ENCODE measurements at places on chromosomes 3 and 15.

DNA sequence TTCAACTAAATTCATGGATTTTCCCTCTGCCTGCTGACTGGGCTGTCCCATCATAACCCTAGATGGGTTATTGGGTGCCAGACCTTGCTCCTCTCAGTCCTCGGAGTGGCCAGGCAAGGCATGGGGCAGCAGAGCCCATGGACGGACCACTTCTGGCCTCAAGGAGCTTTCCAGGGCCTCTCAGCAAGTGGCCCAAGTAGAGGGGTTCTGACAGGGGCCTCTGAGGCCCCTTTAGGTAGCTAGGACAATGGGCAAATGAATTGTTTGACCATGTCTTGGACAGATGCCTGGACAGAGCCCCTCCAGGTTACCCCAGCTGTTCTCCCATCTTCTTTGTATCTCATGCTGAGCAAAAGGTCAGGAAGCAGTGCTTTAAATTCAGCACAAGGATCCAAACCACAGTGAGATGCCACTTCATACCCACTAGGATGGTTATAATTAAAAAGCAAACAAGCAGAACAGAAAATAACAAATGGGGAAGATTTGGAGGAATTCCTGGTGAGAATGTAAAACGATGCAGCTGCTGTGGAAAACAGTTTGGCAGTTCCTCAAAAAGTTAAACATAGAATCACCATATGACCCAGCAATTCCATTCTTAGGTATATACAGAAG, 61.6 kb downstream of the SPSB4 start:
- DNase-seq = no peak

DNA sequence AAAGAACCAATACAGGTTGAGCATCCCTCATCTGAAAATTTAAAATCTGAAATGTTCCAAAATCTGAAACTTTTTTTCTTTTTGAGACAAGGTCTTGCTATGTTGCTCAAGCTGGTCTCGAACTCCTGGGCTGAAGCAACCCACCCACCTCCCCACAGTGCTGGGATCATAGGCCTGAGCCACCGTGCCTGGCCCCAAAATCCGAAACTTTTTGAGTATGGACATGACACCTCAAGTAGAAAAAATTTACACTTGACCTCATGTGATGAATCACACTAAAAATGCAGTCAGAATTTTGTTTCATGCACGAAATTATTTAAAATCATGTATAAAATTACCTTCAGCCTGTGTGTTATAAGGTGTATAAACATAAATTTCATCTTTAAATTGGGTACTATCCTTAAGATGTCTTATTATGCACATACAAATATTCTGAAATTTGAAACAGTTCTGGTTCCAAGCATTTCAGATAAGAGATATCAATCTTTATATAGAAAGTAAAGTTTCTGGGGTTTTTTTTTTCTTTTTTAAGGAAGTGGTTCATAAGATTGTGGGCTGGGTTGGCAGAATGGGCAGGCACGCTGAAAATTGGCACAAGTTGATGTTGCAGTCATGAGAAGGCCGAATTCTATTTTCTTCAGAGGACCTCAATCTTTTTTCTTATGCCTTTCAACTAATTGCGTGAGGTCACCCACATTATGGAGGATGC, 72.5 kb downstream of the SPRED1 start:
- DNase-seq = no peak

- no peak for DNase-seq
Measured at GRCh38 chr3:99768808-99769501, 48.7 kb upstream of the CMSS1 start.

GRCh38 chr3:46705751-46706552, 4.8 kb downstream of the TMIE start:
- no peak for DNase-seq

DNA sequence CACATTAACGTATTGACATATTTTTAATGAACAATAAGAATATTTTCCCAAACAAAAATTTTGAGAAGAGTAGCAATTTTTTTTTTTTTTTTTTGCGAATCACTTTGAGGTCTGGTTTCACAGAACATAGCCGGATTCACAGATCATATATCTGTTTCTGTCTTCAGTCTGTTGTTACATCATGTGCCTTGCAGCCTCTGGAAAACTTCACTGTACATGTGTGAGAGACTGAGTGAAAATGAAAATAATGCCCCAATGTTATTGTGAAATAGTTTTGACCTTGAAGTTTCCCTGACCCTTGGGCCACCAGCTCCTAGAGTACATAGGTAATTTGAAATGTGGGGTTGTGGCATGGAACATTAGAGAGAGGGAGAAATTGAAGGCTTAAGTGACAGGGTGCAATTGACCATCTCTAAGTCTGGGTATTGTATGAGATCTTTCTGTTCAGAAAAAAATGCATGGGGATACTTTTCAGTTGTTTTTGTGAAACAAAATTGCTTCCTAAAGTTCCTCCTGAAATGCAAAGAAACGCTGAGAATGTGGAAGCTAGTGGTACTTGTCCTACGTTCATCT, 14.0 kb downstream of the ITPR1 start:
- DNase-seq = no peak

DNA sequence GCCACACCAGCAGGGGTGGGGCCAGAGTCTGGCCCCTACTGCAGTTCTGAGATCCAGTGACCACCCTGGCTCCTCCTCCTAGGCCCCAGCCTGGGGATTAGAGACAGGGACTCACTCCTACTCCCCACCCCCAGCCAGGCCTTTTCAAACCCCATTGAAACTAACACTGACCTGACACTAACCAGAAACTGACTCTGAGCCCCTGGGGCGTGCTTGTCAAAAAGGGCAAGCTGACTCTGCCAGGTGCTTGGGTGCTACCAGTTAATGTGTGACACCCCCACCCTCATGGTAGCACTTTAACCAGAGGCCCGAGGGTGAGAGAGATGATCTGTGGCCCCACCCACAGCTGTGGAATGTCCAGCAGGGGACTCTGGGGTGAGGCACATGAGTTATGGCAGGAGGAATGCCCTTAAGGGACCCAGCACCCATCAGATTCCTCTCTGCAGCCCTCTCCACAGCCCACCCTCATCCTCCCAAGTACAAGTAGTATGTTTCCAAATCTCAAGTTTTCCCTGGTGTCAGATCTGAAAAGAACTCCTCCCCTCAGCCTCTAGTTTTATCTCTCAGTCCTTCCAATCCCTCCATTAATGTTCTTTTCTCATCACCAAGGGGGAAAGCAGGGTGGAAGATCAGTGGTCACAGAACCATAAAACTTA, 1.4 kb downstream of the PTH1R start:
- DNase-seq = no peak

GRCh38 chr3:43288366-43288765, 2.0 kb downstream of the SNRK start:
- DNase-seq = no peak

DNA sequence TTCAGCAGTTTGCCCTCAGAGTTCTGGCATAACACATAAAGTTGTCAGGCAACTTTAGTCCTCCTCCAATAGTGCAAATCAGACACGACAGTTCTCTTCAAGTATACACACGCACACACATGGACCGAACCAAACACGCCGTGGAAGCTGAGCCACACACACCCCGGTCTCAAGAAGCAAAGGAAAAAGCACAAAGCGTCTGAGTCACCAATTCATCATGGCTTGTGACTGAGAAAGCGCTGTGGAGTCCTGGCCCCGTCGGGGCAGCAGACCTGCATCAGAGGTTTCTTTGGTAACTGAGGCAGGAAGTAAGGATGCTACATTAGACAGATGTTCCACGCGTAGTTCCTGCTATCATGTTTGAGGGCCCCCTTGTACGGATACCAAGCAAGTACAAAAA, 85.7 kb downstream of the VGLL4 start:
- no peak for DNase-seq

DNA sequence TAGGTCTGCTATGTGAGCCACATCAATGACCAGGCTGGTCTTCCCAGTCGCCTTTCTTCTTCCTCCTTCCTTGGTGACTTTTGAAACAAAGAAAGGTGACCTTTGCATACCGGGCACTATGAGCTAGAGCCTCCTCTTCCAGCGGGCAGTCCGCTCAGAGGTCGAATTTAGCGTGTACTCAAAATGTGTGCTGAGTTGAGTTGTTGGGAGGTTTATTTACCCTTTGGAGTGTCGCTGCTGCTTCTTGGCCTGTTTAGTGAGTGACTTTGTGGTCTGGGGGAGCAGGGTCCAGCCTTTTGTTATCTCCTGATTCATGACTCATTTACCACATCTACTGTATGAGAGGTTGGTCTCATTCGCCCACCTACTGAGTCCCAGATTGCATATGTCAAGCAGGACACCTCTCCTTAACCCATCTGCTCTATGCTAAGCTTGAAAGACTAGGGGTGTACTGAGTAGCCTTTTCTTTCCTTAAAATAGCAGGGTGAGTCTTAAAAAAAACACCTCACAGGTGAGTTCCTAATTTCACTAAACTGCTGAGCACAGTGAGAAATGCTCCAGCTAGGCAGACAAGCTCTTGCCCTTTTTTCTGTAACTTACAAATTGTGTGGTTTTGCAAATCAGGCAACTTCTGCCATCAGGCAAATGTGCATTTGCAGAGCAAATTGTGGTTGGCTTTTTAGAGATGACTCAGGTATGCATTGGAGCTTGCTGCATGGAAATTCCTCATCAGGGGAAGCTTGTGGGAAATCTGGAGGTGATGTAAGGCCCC, 3.2 kb upstream of the SIAH2 start:
- DNase-seq = no peak

DNA sequence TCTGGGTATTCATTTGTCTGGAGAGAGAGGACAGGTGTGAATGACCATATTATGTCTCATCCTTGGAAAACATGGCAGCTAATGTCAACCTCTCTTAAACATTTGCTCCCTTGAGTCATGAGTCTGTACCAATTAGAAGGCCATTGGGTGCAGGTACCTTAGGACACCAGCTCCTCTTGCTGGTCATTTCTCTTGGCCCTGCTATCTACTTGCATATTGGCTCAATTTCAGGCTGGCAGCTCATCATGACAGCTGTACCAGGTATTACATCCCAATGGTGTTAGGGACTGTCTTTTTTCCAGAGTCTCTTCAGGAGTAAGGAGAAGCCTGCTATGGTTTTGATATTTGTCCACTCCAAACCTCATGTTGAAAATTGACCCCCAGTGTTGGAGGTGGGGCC, 92.2 kb upstream of the ANKRD28 start:
- DNase-seq = no peak

- no peak for DNase-seq
Measured at GRCh38 chr15:90697175-90697574, 20.0 kb upstream of the BLM start.

DNA sequence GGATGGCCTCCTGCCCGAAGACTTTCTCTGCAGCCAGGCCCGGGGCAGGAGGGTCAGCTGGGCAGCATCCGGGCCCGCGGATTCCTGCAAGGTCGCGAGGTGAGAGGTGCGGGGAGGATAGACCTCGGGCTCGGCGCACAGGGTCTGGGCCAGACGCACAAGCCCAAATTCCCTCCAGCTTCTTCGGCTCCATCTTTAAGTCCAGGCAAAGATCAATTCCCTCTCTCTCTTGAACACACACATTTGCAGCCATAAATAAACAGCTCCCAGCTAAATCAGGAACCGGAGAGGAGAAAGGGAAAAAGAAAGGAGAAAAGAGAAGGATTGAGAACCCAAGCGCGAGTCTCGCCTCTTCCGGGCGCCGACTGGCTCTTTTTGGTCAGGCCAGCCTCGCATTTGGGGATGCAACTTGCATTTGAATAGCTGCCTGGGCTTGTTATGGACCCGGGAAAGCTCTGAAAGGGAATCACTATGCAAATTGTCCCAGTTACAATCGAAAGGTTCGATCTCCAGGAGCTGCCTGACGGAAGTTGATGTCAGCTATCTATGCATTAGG, 14.5 kb upstream of the ONECUT1 start:
- no peak for DNase-seq

GRCh38 chr15:42921342-42921731, 759 bp upstream of the TTBK2 start:
- no peak for DNase-seq

DNA sequence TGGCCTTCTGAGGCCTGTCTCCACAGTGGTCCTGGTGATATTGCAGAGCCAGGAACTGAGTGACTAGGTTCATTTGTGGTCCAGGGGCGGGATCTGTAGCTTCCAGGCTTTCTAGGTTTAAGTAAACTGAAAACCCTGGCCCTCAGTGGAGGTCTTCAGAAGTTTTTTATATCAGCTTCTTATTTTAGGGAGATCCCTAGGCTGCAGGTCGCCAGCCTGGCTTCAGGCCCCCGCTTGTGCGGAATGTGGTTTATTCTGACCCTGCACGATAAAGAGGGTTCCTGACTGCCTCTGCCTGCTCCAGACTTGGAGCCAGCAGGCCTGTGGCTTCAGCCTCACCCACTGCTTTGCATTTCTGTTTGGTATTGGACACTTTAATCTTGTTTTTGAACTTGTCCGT, 133.9 kb upstream of the PLXNA1 start:
- no peak for DNase-seq

- no peak for DNase-seq
Measured at GRCh38 chr15:58992181-58992580, 4.7 kb downstream of the RNF111 start.

DNA sequence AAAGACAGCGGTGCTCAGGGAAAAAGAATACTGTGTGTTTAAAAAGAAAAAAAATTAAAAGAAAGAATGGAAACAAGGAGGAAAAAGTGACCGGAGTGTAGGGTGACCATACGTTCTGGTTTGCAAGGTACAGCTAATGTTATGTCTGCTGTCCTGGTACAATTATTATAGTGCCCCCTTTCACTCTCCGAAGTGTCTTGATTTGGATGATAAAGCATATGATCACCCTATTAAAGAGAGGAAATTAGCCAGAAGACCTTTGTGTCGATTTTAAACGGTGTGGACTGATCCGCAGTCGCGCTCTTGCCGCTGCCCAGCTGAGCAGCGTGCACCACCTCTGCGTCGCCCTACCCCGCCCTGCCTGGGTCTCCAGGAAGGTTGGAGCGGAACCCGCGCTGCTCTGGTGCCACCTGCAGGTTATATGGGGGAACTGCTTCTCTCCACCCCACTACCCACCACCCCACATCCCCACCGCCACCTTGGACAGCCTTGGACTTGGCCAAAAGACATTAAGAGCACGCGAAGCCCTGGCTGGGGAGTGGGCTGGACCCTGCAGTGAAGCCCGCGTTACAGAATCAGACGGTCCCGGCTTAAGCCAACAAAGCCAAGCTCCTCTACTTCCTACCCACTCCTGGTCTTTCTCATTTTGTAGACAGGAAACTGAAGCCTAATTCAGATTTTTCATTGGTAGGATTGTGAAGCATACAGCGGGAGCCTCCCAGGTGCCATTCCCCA, 41.2 kb upstream of the UBE2Q2 start:
- peak; percentile 61 for DNase-seq

- no peak for DNase-seq
Measured at GRCh38 chr15:99430881-99431401, 134.8 kb upstream of the MEF2A start.

DNA sequence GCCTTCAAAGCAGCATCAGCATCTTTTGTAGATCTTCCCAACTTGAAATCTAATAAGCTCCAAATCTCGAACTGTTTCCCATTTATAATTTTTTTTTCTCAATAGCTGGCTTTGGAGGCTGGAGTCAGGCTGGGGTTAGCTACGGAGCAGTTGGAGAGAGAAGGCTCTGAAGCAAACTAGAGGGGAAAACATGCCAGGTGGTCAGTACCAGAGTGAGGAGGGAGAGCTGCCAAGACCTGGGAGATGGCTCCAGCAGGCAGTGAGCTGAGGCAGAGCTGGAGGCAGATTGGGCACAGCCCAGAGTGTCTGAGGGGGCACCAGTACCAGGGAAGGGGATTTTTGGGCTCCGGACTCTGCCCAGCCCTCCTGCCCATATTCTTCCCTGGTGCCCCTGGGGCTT, 311.2 kb downstream of the RPLP1 start:
- DNase-seq = no peak

- no peak for DNase-seq
Measured at GRCh38 chr3:186097317-186097662, 11.6 kb downstream of the ETV5 start.

Measured in NCI-H2081 treated with DMSO at 0.1 percent for 48 hours (cell line).